Glutamatergic neuron (in vitro differentiated cells): ENCODE measurements at places on chromosomes 1 and 21.

DNA sequence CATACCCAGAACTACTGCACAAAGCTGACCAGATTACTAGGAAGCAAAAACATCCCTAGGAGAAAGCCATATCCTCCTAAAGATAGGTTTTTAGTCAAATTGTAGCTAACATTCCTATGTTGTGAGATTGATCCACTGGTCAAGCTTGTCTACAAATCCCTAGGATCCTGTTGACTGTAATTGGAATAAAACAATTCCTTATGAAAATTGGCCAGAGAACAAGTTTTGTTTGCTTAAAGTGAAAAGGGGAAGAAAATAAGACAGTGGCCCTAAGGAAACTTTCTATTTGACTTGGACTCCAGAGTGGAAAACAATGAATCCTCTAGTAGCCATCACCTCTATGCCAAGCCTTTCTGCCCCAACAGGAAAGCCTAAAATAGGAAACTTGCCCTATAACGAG is 645.2 kb upstream of the USP24 start:
- no peak for DNase-seq

GRCh38 chr1:206503591-206504362 is 3.6 kb upstream of the RASSF5 start:
- DNase-seq: no peak

DNA sequence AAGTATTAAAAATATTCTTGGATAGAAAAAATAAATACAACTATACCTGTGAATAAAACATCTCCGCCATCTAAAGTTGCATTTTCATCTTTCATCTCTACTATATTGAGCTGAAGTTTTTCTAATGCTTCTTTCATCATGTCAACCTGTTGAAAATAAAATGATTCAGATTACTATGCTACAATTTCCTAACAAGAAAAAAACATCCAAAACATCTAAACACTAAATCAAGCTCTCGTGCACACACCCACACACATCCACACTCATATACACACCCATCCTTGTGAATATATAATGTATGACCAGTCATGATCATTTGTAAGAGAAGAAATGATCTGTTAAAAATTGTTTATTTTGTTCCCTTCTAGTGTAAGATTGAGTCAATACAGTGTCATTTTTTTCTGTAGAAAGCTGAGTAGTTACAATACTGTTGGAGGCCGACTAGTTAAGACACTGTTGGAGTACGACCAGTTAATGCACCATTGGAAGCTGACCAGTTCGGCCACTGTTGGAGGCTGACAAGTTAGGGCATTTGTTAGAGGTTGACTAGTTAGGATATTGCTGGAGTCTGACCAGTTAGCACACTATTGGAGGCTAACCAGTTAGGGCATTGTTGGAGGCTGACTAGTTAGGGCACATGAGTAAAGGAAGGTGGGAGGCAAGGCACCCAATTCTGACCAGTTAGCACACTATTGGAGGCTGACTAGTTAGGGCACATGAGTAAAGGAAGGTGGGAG is 82.4 kb upstream of the BCL10 start:
- DNase-seq: no peak

- no peak for DNase-seq
These were observed 51.1 kb upstream of the GRIK3 start for GRCh38 chr1:37085393-37085792.

- peak; percentile 81 for DNase-seq
These were observed 27.5 kb downstream of the ARID1A start for GRCh38 chr1:26723013-26723991.

GRCh38 chr1:174789399-174789798 is 210.3 kb upstream of the CACYBP start:
- no peak for DNase-seq

GRCh38 chr1:173392895-173393658 is 84.1 kb upstream of the PRDX6 start:
- DNase-seq: no peak

- peak; percentile 48 for DNase-seq
These were observed 43.0 kb downstream of the SLC9A1 start for GRCh38 chr1:27111626-27112573.

- no peak for DNase-seq
These were observed 125.4 kb downstream of the SIK1 start for GRCh38 chr21:43301409-43302061.

DNA sequence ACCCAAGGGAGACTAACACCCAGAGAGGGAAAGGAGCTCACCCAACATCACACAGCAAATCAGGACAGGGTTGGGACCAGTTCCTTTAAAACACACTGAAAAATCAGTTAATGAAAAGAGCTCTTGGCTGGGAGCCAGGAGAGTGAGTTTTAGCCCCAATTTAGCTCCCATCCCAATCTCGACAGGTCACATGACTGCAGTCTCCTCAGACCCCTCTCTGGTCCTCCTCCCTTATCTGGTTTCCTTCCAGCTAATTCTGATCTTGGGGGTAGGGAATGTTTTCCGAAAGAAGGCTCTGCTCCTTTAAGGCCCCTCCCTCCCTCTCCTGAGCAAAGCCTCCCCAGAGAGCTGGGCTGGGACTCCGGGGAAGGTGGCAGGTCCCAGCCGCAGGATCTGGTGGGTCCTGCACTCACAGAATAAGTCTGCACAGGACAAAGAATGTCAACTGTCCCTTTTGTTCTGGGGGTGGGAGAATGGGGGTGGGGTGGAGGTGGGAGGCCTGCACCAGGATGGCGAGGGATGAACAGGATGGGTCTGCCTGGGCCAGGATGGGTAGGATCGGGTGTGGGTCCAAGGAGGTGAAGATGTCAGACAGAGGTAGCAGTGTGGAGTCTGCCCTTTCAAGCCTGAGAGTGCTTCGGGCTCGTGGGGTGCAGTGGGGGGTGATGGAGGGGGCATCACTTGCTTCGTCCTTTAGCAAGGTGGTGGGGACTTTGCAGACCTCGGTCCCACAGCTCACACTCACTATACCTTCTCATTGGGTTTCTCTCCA is 57.3 kb upstream of the SSBP3 start:
- DNase-seq: no peak

GRCh38 chr21:21973806-21974205 is 975.6 kb downstream of the NCAM2 start:
- no peak for DNase-seq

- no peak for DNase-seq
These were observed 270.9 kb downstream of the CHRM3 start for GRCh38 chr1:239657291-239657690.

DNA sequence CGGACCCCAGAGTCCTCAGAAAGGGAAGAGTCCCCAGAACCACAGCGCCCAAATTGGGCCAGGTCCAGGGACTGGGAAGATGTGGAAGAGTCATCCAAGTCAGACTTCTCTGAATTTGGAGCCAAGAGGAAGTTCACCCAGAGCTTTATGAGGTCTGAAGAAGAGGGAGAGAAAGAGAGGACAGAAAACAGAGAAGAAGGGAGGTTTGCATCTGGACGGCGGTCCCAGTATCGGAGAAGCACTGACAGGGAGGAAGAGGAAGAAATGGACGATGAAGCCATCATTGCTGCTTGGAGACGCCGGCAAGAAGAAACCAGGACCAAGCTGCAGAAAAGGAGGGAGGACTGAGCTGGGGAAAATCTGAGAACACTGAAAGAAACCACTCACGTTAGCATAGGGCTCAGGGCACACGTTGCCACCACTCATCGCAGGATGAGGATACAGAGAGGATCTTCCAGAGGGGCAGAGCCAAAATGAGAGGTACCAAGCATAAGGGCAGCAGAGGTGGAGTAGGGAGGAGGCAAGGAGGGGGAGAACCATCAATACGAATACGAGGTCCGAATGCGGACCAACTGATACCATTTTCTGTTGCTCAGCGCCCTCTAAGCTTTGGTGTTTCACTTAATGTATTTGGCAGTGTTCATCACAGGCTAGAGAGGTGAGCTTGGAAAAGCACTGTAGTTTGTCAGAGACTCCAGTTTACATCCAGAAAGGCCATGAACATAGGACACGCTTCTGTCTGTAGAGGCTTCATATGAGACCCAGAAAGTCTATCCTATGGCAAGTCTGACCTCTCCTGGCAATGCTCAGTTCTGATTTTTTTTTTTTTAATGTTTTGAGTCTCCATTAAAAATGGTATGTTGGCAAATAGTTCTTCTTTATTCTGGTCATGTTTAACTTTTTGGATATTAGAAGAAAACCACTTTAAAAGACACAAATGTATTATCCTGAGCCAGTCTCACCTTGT is 34.7 kb downstream of the STYXL2 start:
- no peak for DNase-seq

DNA sequence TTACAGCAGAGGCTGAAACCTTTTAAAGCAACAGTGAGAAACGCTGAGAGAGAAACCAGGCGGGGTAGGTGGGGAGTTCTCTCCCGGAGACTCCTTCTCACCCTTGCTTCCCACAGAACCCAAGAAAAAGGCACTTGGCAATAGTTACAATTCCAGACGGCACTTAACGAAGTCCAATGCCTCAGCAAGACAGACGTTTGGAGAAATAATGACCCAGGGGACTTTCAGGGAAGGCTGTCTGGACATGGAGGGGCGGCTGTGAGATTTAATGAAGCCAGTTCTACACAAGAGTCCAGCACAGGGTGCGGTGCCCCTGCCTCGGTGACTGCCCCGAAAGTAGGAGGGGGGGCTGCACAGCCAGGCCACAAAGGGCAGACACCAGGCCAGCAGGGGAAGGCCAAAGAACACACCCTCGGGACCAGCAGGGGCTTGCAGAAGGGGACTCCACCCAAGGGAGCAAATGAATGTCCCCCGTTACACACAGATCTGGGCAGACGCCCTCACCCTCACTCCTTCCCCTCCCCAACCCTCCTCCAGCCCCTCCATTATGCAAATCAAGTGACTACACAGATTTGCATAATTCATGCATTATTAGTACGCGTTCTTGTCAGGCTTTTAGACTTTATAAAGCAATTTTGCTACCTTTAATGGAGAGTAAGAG is 26.3 kb downstream of the KCNN3 start:
- peak; percentile 31 for DNase-seq

GRCh38 chr1:209238356-209238755 is 345.2 kb upstream of the CAMK1G start:
- no peak for DNase-seq
